ENCODE measurements at places on chromosomes 2 and 18.

GRCh38 chr2:68272246-68272994 lies 20.1 kb upstream of the PPP3R1 start:
- DNase-seq, result no peak

DNA sequence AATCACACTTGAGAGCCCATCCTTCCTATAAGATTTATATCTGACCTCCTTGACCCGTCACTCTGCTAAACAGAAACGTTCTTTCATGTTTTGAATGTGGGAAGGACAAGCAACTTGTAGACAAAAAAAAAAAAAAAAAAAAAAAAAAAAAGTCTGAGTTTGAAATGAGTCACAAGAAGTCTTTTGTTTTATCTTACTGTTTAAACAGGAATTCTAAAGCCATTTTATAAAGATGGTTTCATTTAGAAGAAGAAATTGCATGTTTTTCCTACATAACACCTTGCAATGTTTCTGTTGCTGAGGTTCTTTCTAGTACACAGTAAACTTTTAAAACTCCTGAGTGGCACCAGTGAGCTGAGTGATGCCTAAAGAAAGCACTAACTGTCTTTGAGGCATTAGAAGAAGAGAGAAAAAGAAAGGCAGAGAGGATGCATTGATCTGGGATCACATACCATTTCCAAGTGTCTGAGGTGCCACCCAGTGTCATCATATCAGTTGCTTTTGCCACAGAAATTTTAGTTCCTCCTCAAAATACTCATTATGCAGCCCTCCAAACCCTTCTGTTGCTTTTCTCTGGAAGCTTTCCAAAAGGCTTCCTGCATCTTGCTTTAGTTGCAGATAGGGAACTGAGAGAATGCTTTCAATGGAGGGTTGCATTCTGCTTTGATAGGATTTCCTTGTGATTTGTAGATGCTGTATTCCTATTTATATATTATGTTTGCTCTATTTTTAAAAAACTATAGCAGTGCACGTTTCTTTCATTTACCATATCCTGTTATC lies 69.1 kb downstream of the ACVR2A start:
- DNase-seq, result no peak

GRCh38 chr2:44136252-44136651 lies 32.4 kb upstream of the PPM1B start:
- no peak for DNase-seq

DNA sequence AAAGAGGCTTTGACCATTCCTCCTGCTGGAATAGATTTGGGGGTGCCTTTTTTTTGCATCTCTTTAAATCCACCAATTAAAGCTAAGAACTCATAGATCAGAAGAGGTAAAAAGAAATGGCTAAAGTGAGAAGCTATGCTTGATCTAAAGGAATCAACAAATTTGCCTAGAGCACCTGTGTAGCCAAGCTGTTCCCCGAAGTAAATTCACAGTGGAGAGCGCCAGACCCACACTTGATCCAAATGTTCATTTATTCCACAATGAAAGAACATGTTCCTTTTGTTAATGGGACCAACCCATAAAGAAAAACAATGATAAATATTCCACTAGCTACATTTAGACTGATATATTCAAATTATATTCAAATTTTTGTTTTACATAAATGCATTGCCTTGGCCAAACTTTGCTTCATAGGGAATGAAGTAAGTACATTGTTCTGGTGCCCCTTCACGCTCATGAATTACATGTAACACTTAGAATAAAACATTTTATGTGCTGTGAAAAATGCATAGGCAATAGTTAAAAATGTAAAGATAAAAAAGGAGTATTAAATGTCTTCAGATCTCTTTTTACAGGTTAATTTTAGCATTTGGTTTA lies 167.4 kb downstream of the PKP4 start:
- DNase-seq, result no peak

DNA sequence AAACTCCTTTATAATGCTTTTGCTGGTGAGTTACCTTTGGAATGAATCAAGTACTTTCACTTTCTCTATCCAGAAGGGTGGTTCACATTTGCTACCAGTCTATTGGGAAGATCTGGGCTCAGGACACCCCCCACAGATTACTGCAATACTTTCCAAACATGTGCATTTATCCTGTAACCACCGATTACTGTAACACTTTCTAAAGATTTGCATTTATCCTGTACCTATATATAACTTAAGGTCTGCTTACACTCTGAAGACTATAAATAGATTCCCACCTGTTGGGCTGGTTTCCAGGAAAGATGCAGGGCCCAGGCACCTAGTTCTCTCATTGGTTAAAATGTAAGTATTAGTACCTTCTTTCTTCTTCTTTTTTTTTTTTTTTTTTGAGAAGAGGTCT lies 113.0 kb upstream of the NEDD4L start:
- no peak for DNase-seq
